Esophagus squamous epithelium (tissue), 5 donors: ENCODE measurements at places on chromosomes 6 and 20. TPM values are rescaled to one million over a fixed set of nuclear protein-coding genes. Genes with fewer than 3 reads are reported as not detected.

Gene BANF2
- total RNA-seq: not detected

GRCh38 chr6:167078745-167079144, 44.2 kb upstream of the CCR6 start:
- H3K27ac ChIP-seq: no peak overlapping the region
- no peak overlapping the region for H3K4me3 ChIP-seq
- no peak for DNase-seq
- no peaks in the 10 kb centered on the region for H3K27me3 ChIP-seq

- no peaks in the 10 kb centered on the region for H3K36me3 ChIP-seq
- no peaks in the 10 kb centered on the region for H3K27me3 ChIP-seq
- H3K4me3 ChIP-seq: no peak overlapping the region
- H3K4me1 ChIP-seq: no peaks in the 10 kb centered on the region
- no peak for DNase-seq
- H3K27ac ChIP-seq: no peak overlapping the region
Observed at GRCh38 chr6:77816766-77817270, 164.0 kb downstream of the MEI4 start.

GRCh38 chr20:24603454-24603853, 134.0 kb downstream of the SYNDIG1 start:
- H3K36me3 ChIP-seq: no peaks in the 10 kb centered on the region
- no peak for DNase-seq
- no peaks in the 10 kb centered on the region for H3K27me3 ChIP-seq
- H3K4me1 ChIP-seq: no peaks in the 10 kb centered on the region
- no peak overlapping the region for H3K4me3 ChIP-seq
